ENCODE measurements at places on chromosomes 16 and 17. TPM values are rescaled to one million over a fixed set of nuclear protein-coding genes. Genes with fewer than 3 reads are reported as not detected.

- H3K36me3 ChIP-seq: peaks cover 69% of the 10 kb centered on the region
- no peak for DNase-seq
- no peaks in the 10 kb centered on the region for H3K27me3 ChIP-seq
- no peak overlapping the region for H3K27ac ChIP-seq
Measured at GRCh38 chr16:23500212-23500861, 10.0 kb downstream of the GGA2 start.

DNA sequence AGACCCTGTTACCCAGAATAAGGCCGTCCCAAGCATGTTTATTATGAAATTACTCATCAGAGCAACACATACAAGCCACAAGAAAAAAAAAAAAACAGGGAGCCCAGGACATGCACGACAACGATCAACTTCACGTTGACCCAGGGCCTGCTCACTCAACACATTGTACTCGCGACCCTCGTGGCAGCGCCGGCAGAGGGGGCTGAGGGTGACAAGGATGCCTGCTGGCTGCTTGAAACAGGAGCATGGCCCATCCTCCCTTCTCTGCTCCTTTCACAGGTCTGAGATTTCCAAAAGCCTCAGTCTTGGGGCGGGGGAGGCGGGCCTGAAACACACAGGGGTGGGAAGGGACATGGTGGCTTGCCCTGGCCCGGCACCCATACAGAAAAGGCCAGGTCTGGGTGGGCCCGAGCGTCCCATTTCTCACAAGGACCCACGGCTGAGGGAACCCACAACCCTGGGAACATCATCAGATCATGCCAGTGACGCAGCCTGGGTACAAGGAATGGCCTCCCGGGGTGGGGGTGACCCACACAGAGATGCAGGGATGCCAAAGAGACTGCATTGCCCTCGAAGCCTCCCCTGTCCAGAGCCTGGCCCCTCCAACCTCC, 21.1 kb upstream of the C16orf95 start:
- H3K36me3 ChIP-seq: peaks cover 71% of the 10 kb centered on the region
- H3K4me3 ChIP-seq: no peak overlapping the region
- H3K27me3 ChIP-seq: no peaks in the 10 kb centered on the region
- H3K4me1 ChIP-seq: no peaks in the 10 kb centered on the region

DNA sequence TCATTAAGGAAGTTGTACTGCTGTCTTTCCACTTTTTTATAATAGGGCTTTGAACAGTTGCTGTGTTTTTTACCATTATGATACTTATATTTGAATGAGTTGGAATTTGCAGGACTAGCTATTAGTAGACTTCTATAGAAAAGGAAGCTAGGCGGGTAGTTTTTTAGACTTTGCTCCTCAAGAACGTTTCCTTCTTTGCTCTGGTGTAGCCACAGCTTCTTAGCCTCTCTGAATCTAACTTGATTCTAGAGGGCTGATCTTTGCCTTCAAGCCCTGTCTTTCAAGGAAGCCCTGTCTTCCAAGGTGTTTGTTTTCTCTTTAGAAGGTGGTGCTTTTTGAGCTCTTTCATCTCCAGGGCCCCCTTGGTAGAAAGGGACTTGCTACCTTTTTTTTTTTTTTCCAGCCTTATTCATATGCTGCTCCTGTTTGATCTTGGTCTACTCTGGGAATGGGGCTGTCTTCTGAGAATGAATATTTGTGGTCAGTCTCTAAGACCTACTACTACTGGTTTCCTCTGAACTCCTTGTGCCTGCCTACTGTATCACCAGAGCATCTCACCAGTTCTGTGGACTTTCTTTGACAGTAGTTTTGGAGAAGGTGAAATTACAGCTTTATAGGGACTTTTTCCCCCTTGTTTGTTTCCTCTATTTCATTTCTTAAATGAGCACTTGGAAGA, 52.3 kb upstream of the RASL10B start:
- H3K27ac ChIP-seq: no peak overlapping the region
- H3K36me3 ChIP-seq: peaks cover 34% of the 10 kb centered on the region
- no peaks in the 10 kb centered on the region for H3K4me1 ChIP-seq
- H3K27me3 ChIP-seq: no peaks in the 10 kb centered on the region

DNA sequence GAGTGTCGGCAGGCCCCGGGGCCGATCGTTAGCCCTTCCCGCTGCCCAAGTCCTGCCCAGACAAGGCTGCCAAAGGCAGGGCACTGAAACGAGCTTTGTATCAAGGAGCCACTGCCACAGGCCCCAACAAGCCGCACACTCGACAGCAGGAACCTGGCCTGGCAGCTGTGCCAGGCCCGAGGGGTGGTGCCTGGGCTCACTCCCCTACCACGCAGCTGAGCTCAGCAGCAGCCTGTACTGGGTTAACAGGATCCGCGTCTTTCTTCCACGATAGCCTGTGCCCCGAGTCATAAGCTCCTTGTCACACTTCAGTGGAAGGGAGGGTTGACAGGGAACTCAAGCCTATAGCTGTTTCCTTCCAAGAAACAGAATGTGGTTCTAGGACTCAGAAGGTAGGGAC, 87.9 kb downstream of the ABR start:
- no peak overlapping the region for H3K27ac ChIP-seq
- DNase-seq: no peak
- peaks cover 5% of the 10 kb centered on the region for H3K36me3 ChIP-seq
- H3K4me3 ChIP-seq: no peak overlapping the region

DNA sequence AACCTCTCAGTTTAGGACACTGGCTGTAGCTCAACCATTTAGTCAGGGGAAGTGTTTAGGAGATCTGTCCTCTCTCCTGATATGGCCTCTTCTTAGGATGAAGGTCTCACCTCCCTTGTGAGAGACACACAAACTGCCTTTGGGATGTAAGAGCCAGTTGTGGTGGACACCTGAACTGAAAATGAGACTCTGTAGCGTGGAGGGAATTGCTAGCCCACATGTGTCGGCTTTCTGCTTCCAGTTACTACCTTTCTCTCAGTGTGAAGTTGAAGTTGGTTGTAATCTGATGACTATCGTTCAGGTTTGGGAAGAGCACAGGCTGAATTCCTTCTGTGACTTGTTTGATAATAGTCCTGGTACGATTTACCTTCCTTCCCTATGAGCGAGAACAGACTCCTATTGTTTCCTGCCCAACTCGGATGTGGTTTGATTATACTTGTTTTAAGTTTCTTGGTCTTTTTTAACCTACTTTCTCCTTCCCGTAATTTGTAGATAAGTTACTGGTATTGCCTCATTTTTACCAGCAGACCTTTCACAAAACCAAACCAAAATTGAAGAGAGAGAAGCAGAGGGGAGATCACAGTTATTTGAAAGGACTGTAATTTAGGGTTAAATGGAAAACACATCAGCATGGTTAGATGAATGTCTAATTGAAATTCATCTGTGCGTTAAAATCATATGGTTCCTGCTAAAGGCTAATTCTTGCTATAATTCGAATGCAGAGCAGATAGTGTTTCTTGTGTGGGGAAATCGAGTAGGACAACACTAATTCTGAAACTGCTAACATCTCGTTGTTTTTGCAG, 43.2 kb downstream of the CLEC16A start:
- no peaks in the 10 kb centered on the region for H3K4me1 ChIP-seq
- H3K36me3 ChIP-seq: peaks cover 7% of the 10 kb centered on the region
- H3K27me3 ChIP-seq: no peaks in the 10 kb centered on the region
- no peak for DNase-seq

- H3K4me1 ChIP-seq: peaks cover 85% of the 10 kb centered on the region
- DNase-seq: peak; percentile 93
- peaks cover 12% of the 10 kb centered on the region for H3K36me3 ChIP-seq
- peak within 1 kb of the TSS; percentile 88 for H3K27ac ChIP-seq
- peak within 1 kb of the TSS; percentile 58 for H3K4me3 ChIP-seq
- H3K27me3 ChIP-seq: no peaks in the 10 kb centered on the region
Measured at GRCh38 chr17:7579001-7579833, at the start of gene CD68. Gene CD68, plus strand, starts transcription at chr17:7579638. Its CDS starts 40 bp downstream, at chr17:7579678.

GRCh38 chr17:81418710-81419318, 23.6 kb downstream of the BAHCC1 start:
- H3K27ac ChIP-seq: no peak overlapping the region
- no peaks in the 10 kb centered on the region for H3K27me3 ChIP-seq
- DNase-seq: no peak
- H3K36me3 ChIP-seq: no peaks in the 10 kb centered on the region
- no peak overlapping the region for H3K4me3 ChIP-seq

DNA sequence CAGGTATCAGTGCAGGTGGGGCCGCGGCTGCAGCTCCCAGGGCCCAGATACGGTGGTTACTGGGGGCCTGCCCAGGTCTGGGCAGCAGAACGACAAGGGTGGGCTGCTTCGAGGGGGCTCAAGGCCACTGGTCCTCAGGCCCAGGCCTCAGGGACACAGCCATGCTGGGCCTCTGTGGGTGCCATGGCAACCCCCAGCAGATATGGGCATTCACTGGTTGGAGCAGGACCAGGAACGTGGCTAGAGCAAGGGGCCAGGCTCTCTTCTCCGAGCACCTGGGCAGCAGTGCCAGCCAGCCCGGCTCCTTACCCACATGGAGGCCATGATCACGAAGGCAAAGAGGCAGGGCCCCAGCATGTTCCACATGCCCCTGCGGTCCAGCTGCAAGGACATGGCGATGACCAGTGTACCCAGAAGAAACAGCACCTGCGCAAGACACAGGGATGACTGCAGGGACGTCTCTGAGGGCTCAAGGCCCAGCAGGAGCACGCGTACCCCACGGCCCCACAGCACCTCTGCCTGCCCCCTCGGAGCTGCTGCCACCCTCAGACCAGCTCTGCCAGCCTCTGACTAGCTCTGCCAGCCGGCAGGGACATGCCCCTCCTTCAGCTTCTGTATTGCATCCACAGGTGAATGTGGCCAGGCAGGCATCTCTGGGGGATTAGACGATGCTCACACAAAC, 2.1 kb upstream of the MRPL28 start:
- H3K4me1 ChIP-seq: peaks cover 18% of the 10 kb centered on the region
- peaks cover 21% of the 10 kb centered on the region for H3K36me3 ChIP-seq
- DNase-seq: no peak
- H3K4me3 ChIP-seq: no peak overlapping the region
- no peak overlapping the region for H3K27ac ChIP-seq

DNA sequence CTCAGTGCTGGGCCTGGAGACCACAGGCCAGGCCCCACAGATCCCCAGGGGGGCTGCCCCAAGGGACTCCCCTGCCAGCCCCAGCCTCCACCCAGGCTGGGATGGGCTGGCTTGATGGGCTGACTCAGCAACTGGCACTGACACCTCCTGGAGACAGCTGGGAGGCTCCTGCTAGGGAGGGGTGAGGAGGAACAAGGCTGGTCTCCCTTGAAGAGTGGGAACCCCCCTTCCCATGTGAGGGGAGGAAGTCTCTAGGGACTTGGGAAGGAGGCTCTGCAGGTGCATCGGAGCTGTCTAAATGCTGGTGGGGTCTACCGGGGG, 10.4 kb downstream of the NHERF1 start:
- no peak overlapping the region for H3K4me3 ChIP-seq
- H3K27ac ChIP-seq: peak overlapping the region; percentile 64
- peaks cover 99% of the 10 kb centered on the region for H3K4me1 ChIP-seq
- peaks cover 31% of the 10 kb centered on the region for H3K36me3 ChIP-seq

- no peak overlapping the region for H3K4me3 ChIP-seq
- no peak overlapping the region for H3K27ac ChIP-seq
- no peaks in the 10 kb centered on the region for H3K36me3 ChIP-seq
- H3K27me3 ChIP-seq: no peaks in the 10 kb centered on the region
- no peak for DNase-seq
Measured at GRCh38 chr17:34024806-34025551, 230.1 kb upstream of the CCL2 start.

GRCh38 chr17:44989552-44990138, 21.5 kb upstream of the C1QL1 start:
- no peaks in the 10 kb centered on the region for H3K36me3 ChIP-seq
- no peak for DNase-seq
- no peak overlapping the region for H3K27ac ChIP-seq

DNA sequence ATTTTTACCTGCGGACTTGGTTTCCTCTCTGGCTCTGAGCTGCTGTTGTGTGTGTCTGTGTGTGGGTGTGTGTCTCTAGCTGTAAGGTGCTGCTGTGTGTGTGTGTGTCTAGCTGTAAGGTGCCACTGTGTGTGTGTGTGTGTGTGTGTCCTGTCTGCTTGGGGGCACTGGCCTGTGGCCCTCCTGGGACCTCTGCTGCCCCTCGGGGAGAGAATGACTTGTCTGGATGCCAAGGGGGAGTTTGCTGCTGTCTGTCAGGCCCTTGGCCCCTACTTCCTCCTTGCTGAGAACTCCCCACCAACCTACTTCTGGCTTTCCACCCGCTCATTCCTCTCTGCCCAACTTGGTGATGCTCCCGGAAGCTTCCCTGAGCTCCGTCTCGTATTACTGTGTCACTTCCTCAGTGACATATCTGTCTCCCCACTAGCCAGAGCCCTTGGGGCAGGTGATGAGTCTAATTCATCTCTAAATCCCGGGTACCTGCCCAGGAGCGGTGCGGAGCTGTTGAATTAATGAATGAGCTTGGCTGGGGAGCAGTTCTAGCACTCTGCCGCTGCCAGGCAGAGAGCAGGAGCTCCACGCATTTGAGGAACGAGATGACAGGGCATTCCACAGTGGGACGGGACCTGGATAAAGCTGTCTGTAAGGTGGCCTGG, 3.5 kb upstream of the LASP1NB start:
- H3K36me3 ChIP-seq: peaks cover 33% of the 10 kb centered on the region
- no peak overlapping the region for H3K4me3 ChIP-seq
- H3K27me3 ChIP-seq: no peaks in the 10 kb centered on the region
- H3K27ac ChIP-seq: no peak overlapping the region
- H3K4me1 ChIP-seq: peaks cover 20% of the 10 kb centered on the region
- DNase-seq: no peak

- H3K27me3 ChIP-seq: no peaks in the 10 kb centered on the region
- peaks cover 12% of the 10 kb centered on the region for H3K4me1 ChIP-seq
- no peak overlapping the region for H3K4me3 ChIP-seq
- H3K27ac ChIP-seq: no peak overlapping the region
- DNase-seq: peak; percentile 23
Measured at GRCh38 chr16:12348733-12349704, 372.5 kb downstream of the SNX29 start.

GRCh38 chr16:2467528-2468232, 3.4 kb upstream of the NTN3 start:
- no peak for DNase-seq
- no peaks in the 10 kb centered on the region for H3K36me3 ChIP-seq
- peaks cover 42% of the 10 kb centered on the region for H3K4me1 ChIP-seq
- peaks cover 25% of the 10 kb centered on the region for H3K27me3 ChIP-seq

GRCh38 chr17:35726127-35726952, 5.1 kb upstream of the RASL10B start:
- DNase-seq: peak; percentile 66
- H3K4me1 ChIP-seq: peaks cover 29% of the 10 kb centered on the region
- no peak overlapping the region for H3K27ac ChIP-seq
- no peak overlapping the region for H3K4me3 ChIP-seq
- H3K36me3 ChIP-seq: peaks cover 10% of the 10 kb centered on the region

The KRTAP4-1 gene
- total RNA-seq: not detected

The OTOP2 gene
- total RNA-seq: not detected

The MFAP4 gene
- not detected for total RNA-seq

The EMP2 gene
- total RNA-seq: 24.6 TPM

The RANBP10 gene
- 9.2 TPM for total RNA-seq

The HEATR3 gene
- 60.2 TPM for total RNA-seq

The TIMP2 gene
- 2.2 TPM for total RNA-seq

The EVPL gene
- 8.2 TPM for total RNA-seq

The CACNG1 gene
- not detected for total RNA-seq

Data from HepG2 (cell line).